T-helper 17 cell (primary cell): ENCODE measurements at places on chromosomes 6 and 20. TPM values are rescaled to one million over a fixed set of nuclear protein-coding genes. Genes with fewer than 3 reads are reported as not detected.

Gene ASIP
- not detected for total RNA-seq

Gene NEU1
- total RNA-seq, result 27.1 TPM

DNA sequence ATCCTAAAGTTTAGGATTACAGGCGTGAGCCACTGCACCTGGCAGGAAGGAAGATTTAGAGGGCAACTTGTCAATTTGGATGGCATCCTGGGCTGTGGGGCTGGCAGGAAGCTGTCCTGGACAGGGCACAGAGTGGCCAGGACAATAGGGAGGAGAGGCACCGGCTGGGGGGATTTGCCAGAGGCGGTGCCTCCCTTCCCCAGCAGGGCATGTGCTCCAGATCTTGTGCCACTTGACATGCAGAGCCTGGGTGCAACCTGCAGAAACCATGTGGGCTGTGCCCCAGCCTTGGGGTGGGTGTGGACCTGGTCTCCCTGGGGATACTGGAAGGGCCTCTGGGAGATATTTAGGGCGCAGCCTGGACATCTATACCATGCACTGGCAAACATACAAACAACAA is 58.6 kb upstream of the EEF1A1 start:
- peaks cover 2% of the 10 kb centered on the region for H3K36me3 ChIP-seq
- DNase-seq, result no peak
- peaks cover 12% of the 10 kb centered on the region for H3K4me1 ChIP-seq
- no peak overlapping the region for H3K4me3 ChIP-seq

Gene C4A
- 5.4 TPM for total RNA-seq

- no peaks in the 10 kb centered on the region for H3K27me3 ChIP-seq
- no peak overlapping the region for H3K27ac ChIP-seq
- H3K4me1 ChIP-seq, result peaks cover 2% of the 10 kb centered on the region
- DNase-seq, result no peak
These were observed 4.2 kb downstream of the FOXS1 start for GRCh38 chr20:31840906-31841816.

Gene EDN3
- total RNA-seq, result 0.92 TPM

DNA sequence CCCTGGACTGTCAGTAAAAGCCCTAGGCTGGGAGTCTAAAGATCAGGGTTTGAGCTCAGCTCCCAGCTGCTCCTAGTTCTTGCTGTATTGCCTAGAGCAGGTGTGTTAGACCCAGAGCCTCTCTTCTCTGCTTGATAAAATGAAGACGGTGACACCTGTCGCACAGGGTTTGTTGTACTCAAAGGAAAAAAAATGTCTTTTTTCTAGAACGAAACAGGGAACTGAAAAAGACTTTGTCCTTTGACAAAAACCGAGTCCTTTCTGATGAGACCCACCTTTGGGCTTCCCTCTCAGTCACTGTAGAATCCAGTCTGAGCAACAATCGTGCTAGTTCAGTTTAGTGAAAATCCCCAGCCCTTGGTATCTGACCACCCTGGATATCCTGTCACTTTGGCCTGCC is 102.1 kb upstream of the LAMP5 start:
- no peaks in the 10 kb centered on the region for H3K4me1 ChIP-seq
- H3K27ac ChIP-seq, result no peak overlapping the region
- no peak overlapping the region for H3K4me3 ChIP-seq
- H3K27me3 ChIP-seq, result no peaks in the 10 kb centered on the region
- H3K36me3 ChIP-seq, result no peaks in the 10 kb centered on the region
- DNase-seq, result no peak
